ENCODE measurements at places on chromosomes 6 and 20. TPM values are rescaled to one million over a fixed set of nuclear protein-coding genes. Genes with fewer than 3 reads are reported as not detected.
A peak's percentile ranks its signal among the peaks of the same experiment; 100 is the strongest.

DNA sequence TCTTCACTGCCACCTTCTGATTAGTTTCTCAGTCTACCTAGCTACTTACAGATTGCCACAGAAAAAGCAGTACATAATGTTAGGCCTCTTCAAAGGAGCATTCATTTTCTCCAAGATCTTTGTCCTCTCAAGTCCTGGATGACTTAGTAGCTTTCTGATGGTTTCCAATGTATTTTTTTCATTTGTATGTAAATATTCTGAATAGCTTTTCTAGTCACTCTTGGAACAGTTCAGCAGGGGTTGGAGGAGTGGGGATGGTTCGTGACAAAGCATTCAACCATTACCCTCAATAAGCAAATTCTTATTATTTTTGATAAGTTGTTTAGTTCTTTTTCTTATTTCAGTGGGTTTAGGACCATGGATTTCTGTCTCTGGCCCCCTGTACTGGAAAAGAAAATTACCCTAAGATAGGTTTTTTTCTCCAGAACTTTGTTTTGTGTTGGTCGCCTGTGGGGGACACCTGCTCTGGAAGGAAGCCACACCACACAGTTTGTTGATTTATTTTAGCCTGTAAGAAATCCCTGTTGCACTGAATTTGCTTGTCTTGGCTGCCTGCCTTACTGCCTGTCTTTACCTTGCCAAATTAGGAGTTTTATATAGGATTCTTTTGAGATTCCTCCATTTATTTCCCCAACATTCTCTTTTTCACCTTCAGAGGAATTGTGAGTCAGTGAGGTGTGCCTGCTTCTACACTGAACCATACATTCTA lies 247.9 kb downstream of the RFPL4B start:
- DNase-seq, result no peak

- no peak for DNase-seq
Observed at GRCh38 chr6:43060755-43061633, 1.6 kb downstream of the KLC4 start.

DNA sequence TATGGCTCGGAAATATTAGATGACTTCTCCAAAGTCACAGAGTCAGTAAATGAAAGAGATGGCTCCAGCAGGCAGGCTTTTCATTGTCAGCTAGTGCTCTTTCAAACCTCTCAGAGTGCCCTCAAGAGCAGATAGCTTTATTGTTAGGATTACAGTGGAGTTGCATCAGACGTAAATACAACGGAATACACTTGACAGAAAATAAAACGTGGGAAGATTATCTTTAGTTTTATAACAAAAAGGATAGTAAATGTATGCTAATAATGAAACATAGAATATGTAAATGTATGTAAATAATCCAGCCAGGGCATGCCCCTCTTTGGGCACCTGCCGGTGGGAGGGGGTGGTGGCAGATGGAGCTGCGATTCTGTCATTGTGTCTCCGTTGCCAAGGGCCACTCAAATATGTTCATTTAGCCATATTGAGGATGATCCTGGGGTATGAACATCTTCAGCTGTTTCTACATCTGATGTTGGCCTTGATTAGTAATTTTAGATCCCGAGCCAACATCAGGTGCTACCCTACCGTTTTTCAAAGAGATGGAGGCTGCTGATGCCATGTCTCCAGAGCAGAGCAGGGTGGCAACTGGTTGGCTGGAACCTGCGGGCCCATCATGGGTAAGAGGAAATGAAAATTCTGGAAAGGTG lies 358.3 kb upstream of the SULF2 start:
- DNase-seq, result no peak

PLTP gene
- total RNA-seq, result 10.9 TPM

DNA sequence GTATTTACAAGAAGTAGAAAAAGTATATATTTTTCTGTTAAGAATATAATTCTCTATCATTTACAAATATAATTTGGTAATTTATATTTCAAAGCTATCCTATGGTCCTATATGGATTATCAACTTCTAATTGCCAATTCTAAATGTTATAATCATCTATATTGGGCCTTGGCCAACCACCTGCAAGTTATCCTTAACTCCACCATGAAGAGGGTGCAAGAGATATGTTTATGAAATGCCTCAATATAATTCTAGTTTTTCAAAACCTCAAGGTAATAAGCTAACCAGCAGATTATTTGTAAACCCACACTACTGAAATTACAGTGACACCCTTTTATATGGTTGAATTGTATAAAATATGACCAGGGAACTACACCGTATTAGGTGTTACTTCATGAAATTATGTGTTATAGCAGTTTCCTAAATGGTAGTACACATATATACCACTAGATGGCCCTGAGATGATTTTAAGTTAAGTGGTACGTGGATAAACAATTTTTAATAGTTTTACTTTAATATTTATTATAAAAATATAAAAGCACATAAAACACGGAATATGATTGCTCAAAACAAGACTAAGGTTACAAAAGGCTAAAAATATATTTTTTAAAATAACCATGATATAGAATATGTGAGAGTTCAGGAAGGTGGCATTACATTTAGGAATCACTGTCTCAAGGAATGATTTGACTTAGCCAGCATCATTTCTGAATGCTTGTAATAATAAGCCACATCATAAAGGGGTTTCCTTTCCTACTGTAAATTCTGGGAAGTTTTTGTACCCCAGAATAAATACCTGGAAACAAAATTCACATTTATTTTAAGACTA lies 9.8 kb upstream of the PNISR start:
- peak; percentile 33 for DNase-seq

OR12D1 gene
- total RNA-seq, result not detected

DNA sequence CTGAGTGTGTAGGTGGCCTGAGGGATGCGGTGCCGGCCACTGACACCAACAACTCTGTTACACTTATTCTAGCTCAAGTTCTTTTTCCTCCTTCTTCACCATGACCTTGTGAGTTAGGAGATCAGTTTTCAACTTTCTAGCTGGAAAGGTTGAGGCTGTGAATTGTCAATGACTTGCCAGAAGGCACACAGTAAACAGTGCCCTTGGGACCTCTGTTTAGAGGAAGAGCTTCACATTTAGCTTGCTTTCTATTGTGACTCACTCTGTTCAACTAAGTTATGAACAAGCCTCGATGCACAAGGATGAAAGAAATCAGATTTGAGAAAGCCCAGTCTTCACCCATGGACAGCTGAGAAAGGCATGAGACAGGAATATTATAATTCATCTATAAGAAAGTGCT lies 455.6 kb downstream of the MAFB start:
- DNase-seq, result no peak

DNA sequence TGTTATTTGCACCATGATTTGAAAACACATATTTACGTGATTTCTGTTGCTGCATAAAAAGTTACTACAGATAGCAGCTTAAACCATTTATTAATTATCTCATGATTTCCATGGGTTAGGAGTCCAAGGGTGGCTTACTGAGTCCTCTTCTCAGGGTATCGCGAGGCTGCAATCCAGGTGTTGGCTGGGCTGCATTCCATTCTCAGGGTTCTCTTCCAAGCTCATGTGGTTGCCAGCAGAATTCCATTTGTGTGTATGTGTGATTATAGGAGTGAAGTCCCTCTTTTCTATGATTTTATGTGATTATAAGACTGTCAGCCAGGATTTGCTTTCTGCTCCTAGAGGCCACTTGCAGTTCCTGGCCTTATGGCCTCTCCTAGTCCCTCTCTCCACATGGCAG lies 135.1 kb downstream of the FAM83B start:
- DNase-seq, result no peak

DNA sequence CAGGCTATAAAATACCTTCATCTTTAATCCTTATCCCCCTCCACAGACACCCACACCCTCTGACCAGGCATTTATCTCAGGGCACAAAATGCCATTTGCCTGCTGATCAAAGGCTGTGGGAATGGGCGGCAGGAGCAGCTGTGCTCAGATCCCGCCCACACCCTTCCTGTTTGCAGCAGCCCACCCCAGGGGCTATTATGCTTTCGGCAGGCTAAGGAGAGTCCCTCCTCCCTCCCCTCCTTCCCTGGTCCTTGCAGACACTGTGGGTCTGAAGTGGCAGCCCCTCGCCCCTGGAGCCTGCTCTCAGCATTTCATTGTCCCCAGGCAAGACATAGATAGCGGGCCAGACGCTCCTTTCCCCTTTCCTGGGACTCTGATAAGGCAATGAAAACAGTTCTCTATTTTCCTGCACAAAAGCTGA lies 220.8 kb upstream of the HEY2 start:
- no peak for DNase-seq

PGK2 gene
- not detected for total RNA-seq

DNA sequence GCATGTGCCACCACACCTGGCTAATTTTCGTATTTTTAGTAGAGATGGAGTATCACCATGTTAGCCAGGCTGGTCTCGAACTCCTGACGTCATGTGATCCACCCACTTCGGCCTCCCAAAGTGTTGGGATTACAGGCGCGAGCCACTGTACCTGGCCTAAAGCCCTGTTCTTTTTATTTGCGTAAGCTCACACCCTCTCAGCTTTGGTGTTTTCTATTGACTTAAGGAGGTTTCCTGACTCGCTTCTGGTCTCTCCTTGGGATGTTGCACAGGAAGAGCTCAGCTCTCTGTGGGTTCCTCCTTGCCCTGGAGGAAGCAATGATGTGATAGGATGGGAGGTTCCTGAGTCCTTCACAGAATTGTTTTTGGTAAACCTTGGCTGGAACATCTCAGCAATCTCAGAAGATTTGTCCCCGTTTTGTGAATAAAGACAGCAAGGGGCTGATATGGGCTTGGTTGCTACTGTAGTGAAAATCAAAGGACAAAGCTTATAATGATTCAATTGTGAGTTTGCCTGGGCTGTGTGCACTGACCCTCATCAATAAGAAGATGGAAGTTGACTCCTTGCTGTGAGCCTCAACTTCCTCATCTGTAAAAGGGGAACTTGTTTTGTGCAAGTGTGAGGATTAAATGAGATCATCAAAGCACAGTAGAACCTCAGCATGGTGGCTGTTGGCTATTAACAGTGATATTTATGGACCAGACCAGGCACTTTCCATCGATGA lies 27.0 kb downstream of the TOX2 start:
- DNase-seq, result no peak

DNA sequence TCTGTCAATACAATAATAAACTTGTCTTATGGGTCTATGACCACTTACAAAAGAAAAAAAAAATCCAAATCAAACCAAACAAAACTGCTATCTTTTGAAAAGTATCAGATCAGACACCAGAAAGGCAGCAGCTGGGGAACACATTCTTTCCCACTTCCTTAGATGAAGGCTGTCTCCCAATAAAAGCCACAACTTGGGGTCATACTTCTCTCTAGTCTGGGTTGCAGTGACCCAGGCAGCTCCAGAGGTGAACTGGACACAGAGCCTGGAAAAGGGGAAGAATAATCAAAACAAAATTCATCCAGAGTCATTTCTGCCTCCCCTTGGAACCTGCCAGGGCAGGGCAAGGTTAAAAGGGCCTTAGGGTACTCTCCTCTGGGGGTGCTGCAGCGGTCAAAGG lies 19.1 kb downstream of the ATXN1 start:
- DNase-seq, result no peak

DNA sequence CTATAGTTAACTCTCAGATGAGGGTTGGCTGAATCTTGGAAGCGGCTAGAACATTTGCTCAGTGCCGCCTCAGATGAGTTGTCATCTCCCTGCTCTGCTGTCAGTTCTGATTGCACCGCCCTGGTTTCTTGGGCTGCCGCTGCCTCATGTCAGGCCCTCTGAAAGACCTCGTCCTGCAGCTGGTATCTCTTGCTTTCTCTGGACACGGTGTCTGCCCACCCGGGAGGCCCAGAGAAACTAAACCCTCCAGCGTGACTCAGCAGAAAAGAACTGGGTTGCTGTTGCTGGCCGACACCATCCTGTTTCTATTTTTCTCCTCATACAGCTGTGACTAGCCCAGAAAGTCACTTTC lies 355.4 kb downstream of the CD83 start:
- DNase-seq, result no peak

DNA sequence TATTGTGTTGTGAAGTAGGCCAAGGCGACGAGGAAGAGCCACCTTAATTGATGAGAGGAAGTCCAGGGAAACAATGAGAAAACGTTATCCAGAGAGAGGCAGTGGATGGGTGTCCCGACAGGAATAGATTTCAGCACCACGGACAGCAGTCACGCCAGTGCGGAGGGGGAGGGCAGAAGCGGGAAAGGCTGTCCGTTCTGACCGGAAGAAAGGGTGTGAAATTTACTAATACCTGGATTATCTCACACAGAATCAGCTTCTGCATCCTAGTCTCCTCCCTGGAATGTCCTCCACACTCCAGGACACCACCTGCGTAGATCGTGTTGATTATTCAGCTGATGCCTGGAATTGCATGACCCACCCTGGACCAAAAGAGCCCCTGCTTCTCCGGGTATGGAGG lies 7.4 kb upstream of the BPIFA3 start:
- peak; percentile 38 for DNase-seq

NOX3 gene
- not detected for total RNA-seq

DNA sequence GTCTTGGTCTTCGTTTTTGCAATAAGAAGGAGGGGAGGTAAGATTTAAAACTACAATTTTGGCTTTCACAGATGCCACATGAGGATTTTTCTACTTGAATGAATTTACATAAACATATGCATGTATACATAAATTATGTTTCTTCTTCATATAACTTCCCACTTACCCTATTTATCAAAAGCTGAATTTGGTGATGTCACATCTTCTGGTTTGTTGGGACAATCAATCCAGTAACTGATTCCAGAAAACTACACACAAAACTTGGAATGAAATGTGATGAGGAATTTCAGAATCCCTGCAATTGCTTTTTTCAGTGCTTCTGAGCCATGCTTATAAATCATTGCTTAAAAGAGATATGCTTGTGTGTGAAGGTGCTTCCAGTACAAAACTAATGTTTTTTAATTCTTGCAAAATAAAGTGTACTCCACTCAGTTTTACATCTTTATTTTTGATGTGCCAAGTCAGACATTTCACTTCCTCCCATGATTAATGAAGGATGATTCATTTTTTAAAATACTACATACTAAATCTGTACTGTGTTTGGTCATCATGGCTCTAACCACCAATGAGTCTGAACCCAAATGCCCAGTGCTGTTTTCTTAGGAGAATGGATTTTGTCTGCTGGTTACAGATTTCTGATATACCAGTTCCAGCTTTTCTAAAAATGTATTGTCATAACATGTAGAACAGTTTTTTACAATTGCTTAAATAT lies 32.1 kb upstream of the RIN2 start:
- DNase-seq, result peak; percentile 19

- DNase-seq, result no peak
Observed at GRCh38 chr6:84059082-84059481, 25.5 kb downstream of the MRAP2 start.

GFRAL gene
- not detected for total RNA-seq

- no peak for DNase-seq
Observed at GRCh38 chr6:134602123-134602522, 284.2 kb upstream of the SGK1 start.

GRCh38 chr20:4709261-4710105 lies 12.2 kb upstream of the PRND start:
- DNase-seq, result no peak

ID4 gene
- 11.9 TPM for total RNA-seq

- DNase-seq, result no peak
Observed at GRCh38 chr20:14959506-14960475, 622.4 kb upstream of the FLRT3 start.

- DNase-seq, result peak; percentile 79
Observed at GRCh38 chr20:23637282-23638221, at the start of gene CST3. CST3 (minus strand) TSS chr20:23637955; CDS start chr20:23637862, 93 bp downstream.

CPNE1 gene
- 215 TPM for total RNA-seq

Measured in HFFc6 (cell line).